ENCODE measurements at places on chromosomes 4 and X.

GRCh38 chr4:34676400-34676799, 1567.9 kb downstream of the ARAP2 start:
- DNase-seq, result no peak

GRCh38 chr4:30538794-30539193, 181.4 kb upstream of the PCDH7 start:
- no peak for DNase-seq

GRCh38 chr4:16199093-16199492, 27.2 kb downstream of the TAPT1 start:
- DNase-seq, result no peak

- DNase-seq, result no peak
Measured at GRCh38 chr4:98528882-98529281, 129.5 kb downstream of the TSPAN5 start.

DNA sequence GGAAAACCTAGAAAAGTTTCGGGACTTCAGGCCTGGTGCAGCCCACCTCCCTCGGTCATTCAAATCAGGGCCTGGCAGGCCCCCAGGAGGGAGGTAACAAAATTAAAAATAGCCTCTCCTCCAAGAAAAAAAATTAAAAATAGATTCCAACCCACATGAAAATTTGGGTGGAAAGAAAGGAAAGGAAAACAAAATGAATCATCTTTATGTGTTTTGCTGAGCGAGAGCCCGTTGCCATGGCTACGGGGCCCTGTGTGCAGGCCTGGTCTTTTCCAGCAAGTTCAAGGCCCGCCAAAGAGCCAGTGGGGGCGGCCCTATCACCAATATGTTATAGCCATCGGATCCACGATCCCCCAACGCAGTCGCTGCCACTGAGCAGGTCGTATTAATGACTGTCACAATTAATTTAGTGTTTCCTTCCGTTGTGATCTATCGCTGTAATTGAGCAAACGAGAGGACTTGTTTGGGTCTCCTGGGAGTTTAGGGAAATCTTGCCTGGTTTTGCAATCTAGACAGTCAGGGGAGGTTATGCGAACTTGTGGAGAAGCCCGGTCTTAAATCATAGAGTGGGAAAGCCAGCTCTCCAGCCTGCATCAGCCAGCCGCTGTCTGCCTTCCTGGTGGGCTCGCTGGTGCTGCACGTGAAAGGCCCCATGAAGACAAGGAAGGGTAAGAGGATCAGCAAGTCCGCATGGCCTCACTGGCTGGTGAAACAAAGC, 452.4 kb downstream of the BCOR start:
- DNase-seq, result peak; percentile 7

DNA sequence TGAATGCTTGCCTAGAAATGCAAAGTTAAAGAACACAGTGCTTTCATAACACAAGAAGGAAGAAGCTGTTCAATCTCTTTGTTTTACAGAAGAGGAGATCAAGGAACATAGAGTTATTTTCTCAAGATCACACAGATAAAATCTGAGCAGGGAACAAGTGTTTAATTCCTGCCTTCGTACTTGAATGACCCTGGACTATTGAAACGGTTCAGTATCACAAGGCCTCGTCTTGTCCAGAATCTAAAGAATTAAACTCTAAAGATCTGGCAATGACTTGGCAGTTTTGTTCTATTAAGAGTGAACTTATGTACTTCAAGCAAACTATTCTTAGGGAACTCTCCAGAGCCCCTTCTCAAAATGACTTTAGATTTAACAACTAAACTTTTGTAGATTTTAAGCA, 97.7 kb downstream of the ANXA5 start:
- DNase-seq, result no peak

DNA sequence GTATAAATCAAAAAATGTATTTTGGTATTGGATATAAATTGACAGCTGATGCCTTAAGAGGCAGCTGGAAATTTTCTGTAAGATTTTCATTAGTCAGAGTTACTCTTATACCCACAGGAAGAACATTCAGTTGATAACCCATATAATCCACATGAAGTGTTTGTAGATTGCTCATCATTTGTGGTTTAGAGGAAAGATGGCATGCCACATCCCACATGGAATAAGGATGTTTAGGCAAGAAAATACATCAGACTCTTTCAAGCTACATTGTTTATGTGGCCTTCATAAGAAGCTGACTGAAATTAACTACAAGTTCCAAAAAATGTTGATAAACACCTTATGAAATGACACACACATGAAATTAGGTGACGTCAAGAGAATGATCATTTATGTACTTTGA, 56.6 kb downstream of the AREG start:
- DNase-seq, result no peak

DNA sequence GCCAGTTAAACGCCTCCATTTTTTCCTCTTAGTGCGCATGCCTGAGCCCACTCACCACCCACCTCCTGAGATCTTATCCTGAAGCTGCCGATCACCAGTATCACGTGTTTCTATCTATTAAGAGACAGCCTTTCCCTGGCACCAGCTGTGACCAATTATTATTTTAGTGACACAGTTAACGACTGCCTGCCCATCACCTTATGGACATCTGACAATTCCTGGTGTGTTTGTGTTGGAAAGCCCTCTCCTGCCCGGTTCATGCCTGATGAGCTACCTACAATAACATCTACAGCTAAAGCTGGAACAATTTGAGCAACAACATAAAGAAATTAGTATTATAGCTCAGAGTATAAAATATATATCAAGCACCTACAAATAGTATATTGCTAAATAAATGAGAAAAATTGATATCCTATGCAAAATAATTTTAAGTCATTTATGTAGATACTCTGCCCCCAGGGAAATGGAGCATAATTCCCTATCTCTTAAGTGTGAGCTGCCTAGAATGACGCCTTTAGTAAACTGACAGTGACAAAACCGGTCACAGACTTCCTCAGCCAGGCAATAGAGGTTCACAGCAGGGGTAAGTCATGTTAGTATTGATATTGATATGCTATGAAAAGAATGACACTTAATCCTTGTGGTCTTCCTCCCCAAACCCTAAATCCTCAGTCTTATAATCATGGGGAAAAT, 862.2 kb downstream of the TRAM1L1 start:
- DNase-seq, result no peak

GRCh38 chr4:107902715-107903114, 28.6 kb upstream of the CYP2U1 start:
- DNase-seq, result no peak

GRCh38 chrX:70253377-70254062, 6.5 kb downstream of the P2RY4 start:
- no peak for DNase-seq

DNA sequence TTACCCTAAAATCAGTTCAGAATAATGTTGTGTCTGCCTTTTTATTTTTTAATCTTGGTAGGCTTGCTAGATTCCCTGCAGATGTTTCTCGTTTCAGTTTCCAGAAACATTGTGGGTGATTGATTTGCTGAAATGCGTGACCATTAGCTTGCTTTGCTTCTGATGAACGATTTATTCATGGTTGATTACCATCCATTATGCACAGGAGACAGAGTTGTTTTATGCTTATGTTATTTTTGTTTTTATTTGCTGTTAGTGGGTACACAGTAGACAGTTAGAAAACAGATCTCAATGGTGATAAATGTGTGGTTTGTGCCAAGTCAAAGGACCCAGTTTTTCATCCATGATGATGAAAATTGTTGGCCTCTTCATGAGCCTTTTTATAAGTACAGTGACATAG, 455.6 kb upstream of the BOD1L1 start:
- DNase-seq, result no peak

GRCh38 chrX:110175146-110175545, 142.7 kb downstream of the AMMECR1 start:
- DNase-seq, result no peak

GRCh38 chrX:14630733-14631132, 101.4 kb downstream of the GLRA2 start:
- DNase-seq, result no peak

- no peak for DNase-seq
Measured at GRCh38 chr4:159503236-159504008, 400.5 kb downstream of the RAPGEF2 start.

GRCh38 chr4:153067376-153067775, 131.3 kb downstream of the FHDC1 start:
- DNase-seq, result no peak

- DNase-seq, result no peak
Measured at GRCh38 chr4:176989186-176989585, 196.5 kb upstream of the VEGFC start.

DNA sequence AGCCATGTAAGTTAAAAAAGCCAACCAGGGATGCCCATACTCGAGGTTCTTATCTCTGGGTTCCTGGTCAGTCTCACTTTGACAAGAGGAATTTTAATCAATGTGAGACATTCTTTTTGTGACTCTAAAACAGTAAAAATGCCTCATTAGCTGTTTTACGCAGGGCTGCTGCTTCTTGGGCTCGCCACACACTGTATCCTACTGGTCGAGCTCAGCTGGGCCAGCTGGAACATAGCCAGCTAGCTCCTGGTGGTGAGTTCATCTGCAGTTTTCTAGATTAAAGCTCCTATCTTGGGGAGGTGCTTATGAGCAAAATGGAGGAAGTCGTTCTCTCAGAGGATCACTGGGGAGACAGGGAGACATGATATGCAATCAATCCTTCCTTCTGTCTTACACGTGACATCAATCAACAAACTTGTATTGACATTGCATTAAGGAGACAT, 55.9 kb upstream of the LEF1 start:
- no peak for DNase-seq

Measured in stimulated activated CD4-positive, alpha-beta T cell treated with anti-CD3 and anti-CD28 coated beads, Interleukin-2, amount 100 ng/mL, for 48 hours (primary cell).